ENCODE measurements at places on chromosomes 4 and X. TPM values are rescaled to one million over a fixed set of nuclear protein-coding genes. Genes with fewer than 3 reads are reported as not detected.

MAGEE1 gene
- 7.1 TPM for total RNA-seq

DIPK2B gene
- total RNA-seq = not detected

BCOR gene
- 31.3 TPM for total RNA-seq

FAM9B gene
- not detected for total RNA-seq

PNMA6A gene
- 7.1 TPM for total RNA-seq

CLIC2 gene
- not detected for total RNA-seq

XG gene
- 0.59 TPM for total RNA-seq

MAGEC3 gene
- total RNA-seq = 0.18 TPM

SPANXN5 gene
- not detected for total RNA-seq

ABLIM2 gene
- 1.6 TPM for total RNA-seq

NUP62CL gene
- 4.3 TPM for total RNA-seq

FGA gene
- 5.6 TPM for total RNA-seq

All from endodermal cell (in vitro differentiated cells).